ENCODE measurements at places on chromosomes 1 and 21. TPM values are rescaled to one million over a fixed set of nuclear protein-coding genes. Genes with fewer than 3 reads are reported as not detected.
A peak's percentile ranks its signal among the peaks of the same experiment; 100 is the strongest.

DNA sequence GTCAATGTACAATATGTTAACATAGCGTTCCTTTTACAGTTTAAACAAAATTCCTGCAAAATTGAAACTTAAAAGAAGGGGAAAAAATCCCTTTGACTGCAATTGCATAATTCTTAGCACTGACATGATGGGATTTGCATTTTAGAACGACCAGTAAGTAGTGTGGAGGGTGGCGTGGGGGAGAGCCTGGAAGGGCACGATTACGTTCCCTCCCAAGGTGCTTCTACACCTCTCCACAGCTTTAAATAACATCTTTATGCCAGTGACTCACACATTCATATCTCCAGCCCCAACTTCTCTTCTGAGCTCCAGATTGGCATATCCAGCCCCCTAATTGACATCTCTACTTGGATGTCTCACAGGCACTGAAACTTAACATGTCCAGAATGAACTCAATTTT is 64.3 kb downstream of the OLFML3 start:
- no peak for DNase-seq
- H3K27ac ChIP-seq: no peak overlapping the region
- no peaks in the 10 kb centered on the region for H3K36me3 ChIP-seq
- H3K4me1 ChIP-seq: peaks cover 11% of the 10 kb centered on the region
- H3K4me3 ChIP-seq: no peak overlapping the region
- H3K27me3 ChIP-seq: no peaks in the 10 kb centered on the region

Gene BGLAP
- total RNA-seq: not detected

DNA sequence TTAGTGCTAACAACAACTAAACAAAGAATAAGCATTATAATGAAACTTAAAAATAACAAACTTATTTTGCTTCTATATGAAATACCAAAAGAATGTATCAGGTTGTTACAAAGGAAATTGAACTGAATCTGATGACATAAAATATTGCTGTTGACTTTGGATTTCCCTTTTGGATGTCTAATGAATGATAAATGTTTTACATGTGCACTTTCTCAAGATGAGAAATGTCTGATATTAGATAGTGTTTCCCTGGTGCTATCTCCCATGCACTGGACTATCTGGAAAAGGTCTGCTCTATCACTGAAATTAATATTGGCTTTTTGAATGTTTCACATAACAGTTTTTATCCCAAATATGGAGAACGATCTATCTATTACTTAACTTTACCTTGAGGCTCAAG is 179.9 kb downstream of the HMCN1 start:
- H3K36me3 ChIP-seq: no peaks in the 10 kb centered on the region
- H3K27ac ChIP-seq: no peak overlapping the region
- H3K4me1 ChIP-seq: no peaks in the 10 kb centered on the region
- H3K4me3 ChIP-seq: no peak overlapping the region
- H3K27me3 ChIP-seq: no peaks in the 10 kb centered on the region
- DNase-seq: no peak

Gene ALDH9A1
- total RNA-seq: 0.87 TPM

GRCh38 chr1:88538222-88538899 is 145.7 kb upstream of the PKN2 start:
- H3K36me3 ChIP-seq: no peaks in the 10 kb centered on the region
- peaks cover 13% of the 10 kb centered on the region for H3K4me1 ChIP-seq
- no peak overlapping the region for H3K4me3 ChIP-seq
- no peak overlapping the region for H3K27ac ChIP-seq
- no peak for DNase-seq
- no peaks in the 10 kb centered on the region for H3K27me3 ChIP-seq

DNA sequence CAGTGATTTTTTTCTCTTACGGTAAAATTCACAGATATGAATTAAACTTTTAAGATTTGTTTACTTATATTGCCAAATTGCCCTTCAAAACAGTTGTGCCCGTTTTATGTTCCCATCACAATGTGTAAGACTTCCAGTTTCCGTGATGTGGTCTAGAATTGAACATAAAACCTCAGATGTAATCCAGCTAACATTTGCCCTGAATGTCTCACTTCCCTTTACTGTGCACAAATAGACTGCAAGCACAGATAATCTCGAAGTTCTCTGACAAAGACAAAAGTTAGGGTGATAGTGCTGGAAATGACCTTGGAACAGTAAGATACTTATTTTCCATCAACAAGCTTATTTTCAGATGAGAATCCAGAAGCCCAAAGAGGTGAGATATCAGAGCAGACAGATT is 177.5 kb downstream of the ZZZ3 start:
- no peaks in the 10 kb centered on the region for H3K27me3 ChIP-seq
- H3K4me1 ChIP-seq: no peaks in the 10 kb centered on the region
- H3K36me3 ChIP-seq: no peaks in the 10 kb centered on the region
- no peak overlapping the region for H3K4me3 ChIP-seq

GRCh38 chr21:42626171-42626570 is 27.2 kb upstream of the PDE9A start:
- H3K4me1 ChIP-seq: peaks cover 13% of the 10 kb centered on the region
- no peak for DNase-seq
- H3K27me3 ChIP-seq: no peaks in the 10 kb centered on the region
- H3K27ac ChIP-seq: no peak overlapping the region
- no peak overlapping the region for H3K4me3 ChIP-seq

GRCh38 chr1:15680131-15680530 is 4.0 kb upstream of the PLEKHM2 start:
- H3K4me1 ChIP-seq: peaks cover 11% of the 10 kb centered on the region
- H3K27me3 ChIP-seq: no peaks in the 10 kb centered on the region
- no peak overlapping the region for H3K27ac ChIP-seq
- DNase-seq: peak; percentile 23

Gene LRRC71
- total RNA-seq: not detected

GRCh38 chr1:51910221-51911000 is 31.9 kb upstream of the NRDC start:
- H3K27ac ChIP-seq: no peak overlapping the region
- H3K4me3 ChIP-seq: no peak overlapping the region
- H3K4me1 ChIP-seq: no peaks in the 10 kb centered on the region

DNA sequence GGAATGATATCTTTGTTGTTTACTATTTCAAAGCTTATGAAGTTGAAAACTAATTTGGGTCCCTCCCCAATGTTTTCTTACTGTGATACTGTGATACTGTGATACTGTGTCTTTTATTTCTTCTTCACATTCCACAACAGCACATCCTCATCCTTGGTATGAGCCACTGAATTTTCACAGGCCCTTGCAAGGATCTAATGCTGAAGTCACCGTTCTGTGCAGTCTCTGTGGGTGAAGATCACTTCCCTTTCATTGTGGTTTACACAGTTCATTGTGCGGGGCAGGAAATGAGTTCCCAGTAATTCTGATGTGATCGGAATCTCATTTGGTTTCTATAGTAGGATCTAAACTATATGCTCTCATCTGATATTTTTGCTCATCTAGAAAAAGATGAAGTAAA is 32.1 kb upstream of the PAXBP1 start:
- no peaks in the 10 kb centered on the region for H3K27me3 ChIP-seq
- no peak for DNase-seq
- H3K27ac ChIP-seq: no peak overlapping the region
- H3K36me3 ChIP-seq: no peaks in the 10 kb centered on the region

- H3K27ac ChIP-seq: no peak overlapping the region
- H3K4me1 ChIP-seq: no peaks in the 10 kb centered on the region
- no peak for DNase-seq
- H3K36me3 ChIP-seq: no peaks in the 10 kb centered on the region
- H3K27me3 ChIP-seq: no peaks in the 10 kb centered on the region
Measured at GRCh38 chr1:193435781-193436180, 249.4 kb upstream of the B3GALT2 start.

DNA sequence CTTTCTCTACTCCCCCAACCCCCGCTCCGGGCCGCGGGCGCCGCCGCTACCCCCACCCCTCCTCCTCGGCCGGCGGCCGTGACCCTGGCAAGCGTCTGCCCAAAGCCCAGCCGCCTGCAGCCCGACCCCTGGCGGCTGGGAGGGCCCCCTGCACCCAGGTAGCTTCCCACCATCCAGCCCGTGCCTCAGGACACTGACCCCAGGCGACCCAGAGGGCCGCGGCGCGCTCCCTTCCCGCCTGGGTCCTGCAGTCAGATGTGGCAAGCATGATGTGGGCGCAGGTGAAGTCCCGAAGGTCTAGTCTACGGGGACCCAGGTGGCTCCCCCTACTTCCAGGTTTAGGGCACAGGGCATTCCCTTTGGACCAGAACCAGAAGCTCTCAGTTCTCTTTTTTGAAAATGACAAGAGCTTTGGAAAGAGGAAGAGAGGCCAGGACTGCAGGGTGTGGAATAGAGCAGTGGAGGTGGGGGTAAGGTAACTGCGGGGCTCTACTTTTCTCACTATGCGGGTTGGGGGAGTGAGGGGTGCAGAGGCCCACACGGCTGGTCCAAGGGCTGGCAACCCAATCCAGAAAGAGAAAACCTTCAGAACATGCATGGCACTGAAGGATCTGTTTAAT is at the start of gene DENND4B:
TSS of gene DENND4B (minus strand) at position 97 of the 620 bp plus-strand sequence. CDS start 2,344 bp downstream, outside the sequence.
- peak; percentile 95 for DNase-seq
- H3K27ac ChIP-seq: peak within 1 kb of the TSS; percentile 98
- H3K4me3 ChIP-seq: peak within 1 kb of the TSS; percentile 84
